T-helper 2 cell (primary cell): ENCODE measurements at places on chromosomes 4 and X.
A peak's percentile ranks its signal among the peaks of the same experiment; 100 is the strongest.

DNA sequence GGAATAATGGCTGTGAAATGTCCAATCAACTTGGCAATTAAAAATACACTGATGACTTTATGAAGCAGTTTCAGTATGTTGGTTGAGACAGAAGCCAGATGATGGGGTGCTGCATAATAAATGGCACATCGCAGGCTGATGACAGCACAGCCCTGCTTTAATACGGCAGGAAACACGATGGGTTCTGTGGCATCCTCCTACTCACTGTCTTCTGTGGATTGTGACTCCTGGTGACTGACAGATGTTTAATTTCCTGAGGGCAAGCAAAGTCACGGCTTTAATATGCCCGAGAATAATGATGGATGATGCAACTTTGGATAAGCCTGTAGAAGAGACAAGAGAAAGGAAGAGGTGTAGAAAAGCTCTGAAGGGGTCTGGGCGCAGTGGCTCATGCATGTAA, 295.4 kb downstream of the TRIML1 start:
- no peak for DNase-seq

DNA sequence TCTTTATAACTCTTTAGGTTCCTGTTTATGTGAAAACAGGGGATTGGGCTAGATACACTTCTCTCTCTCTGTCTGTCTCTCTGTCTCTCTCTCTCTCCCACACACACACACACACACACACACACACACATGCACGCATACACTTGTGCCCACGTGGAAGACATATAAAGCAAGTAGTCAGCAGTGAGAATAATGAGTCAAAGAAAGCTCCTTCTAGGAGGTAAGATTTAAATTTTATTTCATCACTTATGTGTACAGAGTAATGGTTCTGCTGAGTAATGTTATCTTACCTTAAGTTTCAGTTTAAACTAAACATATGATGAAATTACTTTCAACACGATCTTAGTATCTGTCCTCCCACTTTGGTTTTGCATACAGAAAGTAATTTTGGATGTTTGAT, 243.0 kb upstream of the TEX13A start:
- DNase-seq = no peak

- DNase-seq = no peak
Measured at GRCh38 chrX:31178769-31179125, 106.9 kb upstream of the FTHL17 start.

GRCh38 chrX:136097871-136098805, 49.2 kb upstream of the FHL1 start:
- no peak for DNase-seq

DNA sequence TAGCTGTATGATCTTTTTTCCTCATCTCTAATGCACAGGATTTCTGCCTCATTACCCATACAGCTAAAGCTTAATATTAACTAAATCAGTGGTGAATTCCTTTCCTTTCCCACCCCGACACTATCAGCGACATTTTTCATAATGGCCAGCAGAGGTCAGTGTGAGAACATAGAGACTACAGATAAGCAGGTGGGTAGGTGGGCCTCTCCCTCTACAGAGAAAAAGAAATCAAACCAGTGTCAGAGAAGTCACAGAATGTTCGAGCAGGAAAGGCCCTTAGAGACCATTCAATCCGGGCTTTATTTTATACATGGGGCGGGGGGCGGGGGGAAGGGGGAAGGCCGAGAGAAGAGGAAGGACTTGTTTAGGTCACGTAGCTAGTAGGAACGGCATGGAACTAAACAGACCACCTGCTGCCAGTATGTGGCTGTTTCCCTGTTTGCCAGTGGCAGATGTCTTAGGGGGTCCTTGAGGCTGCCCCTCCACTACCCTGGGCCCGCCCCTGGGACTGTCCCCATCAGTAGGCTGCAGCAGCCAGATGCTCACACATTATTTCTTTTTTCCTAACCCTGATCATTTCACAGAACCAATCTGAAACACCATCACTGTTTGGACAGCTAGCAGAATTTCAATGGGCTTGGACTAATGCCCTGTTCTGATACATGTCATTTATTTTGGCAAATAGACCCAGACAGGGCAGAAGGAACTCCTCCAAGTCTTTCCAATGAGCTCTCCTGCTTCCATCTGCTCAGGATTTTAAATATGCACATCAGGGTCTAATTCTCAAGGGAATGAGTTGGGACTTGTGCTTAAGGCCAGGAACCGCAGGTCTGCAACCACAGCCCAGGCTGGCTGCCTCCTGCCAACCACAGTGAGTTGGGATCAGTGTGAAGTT, 133.4 kb downstream of the ATG4A start:
- DNase-seq = peak; percentile 2

GRCh38 chrX:47199286-47199685, 5.7 kb downstream of the UBA1 start:
- DNase-seq = no peak

- DNase-seq = no peak
Measured at GRCh38 chrX:8341814-8342590, 122.6 kb upstream of the VCX3B start.

- DNase-seq = no peak
Measured at GRCh38 chrX:34470507-34470906, 186.6 kb downstream of the TMEM47 start.

- DNase-seq = no peak
Measured at GRCh38 chrX:71100581-71101505, 5.2 kb downstream of the FOXO4 start.

- no peak for DNase-seq
Measured at GRCh38 chr4:26941951-26942350, 81.3 kb downstream of the STIM2 start.

- no peak for DNase-seq
Measured at GRCh38 chr4:56531823-56532222, 26.2 kb downstream of the ARL9 start.

DNA sequence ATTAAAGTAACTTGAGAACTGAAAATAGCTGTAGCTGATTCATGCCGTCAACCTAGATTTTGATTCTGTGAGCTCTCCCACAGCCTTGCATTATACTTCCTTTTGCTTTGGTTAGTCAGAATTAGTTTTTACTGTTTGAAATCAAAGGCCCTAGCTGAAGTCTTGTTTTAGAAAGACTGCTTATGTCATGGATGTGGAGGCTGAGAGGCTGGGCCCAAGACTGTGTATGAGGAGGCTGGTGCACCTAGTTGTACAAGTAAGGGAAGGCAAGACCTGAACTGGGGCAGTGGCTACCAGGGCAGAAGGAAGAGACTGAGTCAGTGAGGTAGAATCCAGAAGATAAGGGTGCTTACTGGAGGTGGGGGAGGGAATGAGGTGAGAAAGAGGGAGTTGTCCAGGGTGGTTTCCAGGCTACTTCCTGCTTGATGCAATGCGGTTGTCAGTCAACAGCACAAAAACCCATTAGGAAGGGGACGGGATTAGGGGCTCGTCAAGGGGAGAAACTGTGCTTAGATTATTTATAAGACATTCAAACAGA, 76.2 kb upstream of the PAGE3 start:
- DNase-seq = no peak
